ENCODE measurements at places on chromosomes 11 and 22. TPM values are rescaled to one million over a fixed set of nuclear protein-coding genes. Genes with fewer than 3 reads are reported as not detected.

- peaks cover 96% of the 10 kb centered on the region for H3K27me3 ChIP-seq
- no peaks in the 10 kb centered on the region for H3K36me3 ChIP-seq
- no peak overlapping the region for H3K27ac ChIP-seq
- DNase-seq, result no peak
- H3K4me3 ChIP-seq, result no peak overlapping the region
- no peaks in the 10 kb centered on the region for H3K4me1 ChIP-seq
These were observed 9.8 kb upstream of the ALX4 start for GRCh38 chr11:44319552-44320288.

DNA sequence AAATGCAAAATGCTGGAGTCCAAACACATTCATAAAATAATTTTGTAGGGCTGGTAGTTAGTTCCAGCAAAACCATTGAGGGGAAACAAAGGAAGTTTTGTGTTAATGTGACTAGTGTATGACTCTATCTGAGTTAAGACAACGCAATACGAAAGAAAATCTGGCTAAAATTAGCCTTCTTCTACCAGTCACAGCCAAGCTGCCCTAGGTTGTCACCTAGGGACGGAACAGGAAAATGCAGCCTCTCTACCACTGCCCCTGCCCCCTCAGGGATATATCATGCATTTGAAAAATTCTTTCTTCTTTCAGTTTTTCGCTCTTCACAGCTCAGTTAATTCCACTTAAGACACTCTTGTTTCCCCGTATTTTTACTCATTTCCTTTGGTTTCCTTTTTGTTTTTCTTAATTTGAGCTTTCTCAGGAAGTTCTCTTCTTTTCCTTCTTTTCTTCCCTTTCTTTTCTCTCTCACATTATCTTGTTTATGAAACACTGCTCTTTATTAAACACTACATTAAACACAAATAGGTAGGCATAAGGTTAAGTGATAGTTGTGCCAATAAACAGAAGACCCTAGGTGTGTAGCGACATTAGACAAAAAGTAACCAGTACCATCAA is 30.6 kb downstream of the KIRREL3 start:
- no peaks in the 10 kb centered on the region for H3K4me1 ChIP-seq
- H3K4me3 ChIP-seq, result no peak overlapping the region
- H3K36me3 ChIP-seq, result no peaks in the 10 kb centered on the region

- H3K27ac ChIP-seq, result no peak overlapping the region
- H3K4me1 ChIP-seq, result peaks cover 23% of the 10 kb centered on the region
- no peak for DNase-seq
- H3K4me3 ChIP-seq, result no peak overlapping the region
These were observed 10.4 kb upstream of the EHF start for GRCh38 chr11:34610324-34611041.

- peak; percentile 88 for DNase-seq
- no peaks in the 10 kb centered on the region for H3K36me3 ChIP-seq
- H3K4me3 ChIP-seq, result peak overlapping the region; percentile 84
- no peaks in the 10 kb centered on the region for H3K27me3 ChIP-seq
- peak overlapping the region; percentile 81 for H3K27ac ChIP-seq
These were observed 1.9 kb downstream of the EPS8L2 start for GRCh38 chr11:707817-708420.

GRCh38 chr22:45553351-45554039 is 50.8 kb downstream of the FBLN1 start:
- peak; percentile 35 for DNase-seq
- H3K4me3 ChIP-seq, result no peak overlapping the region
- peaks cover 16% of the 10 kb centered on the region for H3K36me3 ChIP-seq
- H3K27ac ChIP-seq, result no peak overlapping the region
- H3K4me1 ChIP-seq, result peaks cover 35% of the 10 kb centered on the region

GRCh38 chr22:49672014-49672516 is 155.6 kb downstream of the BRD1 start:
- peaks cover 80% of the 10 kb centered on the region for H3K27me3 ChIP-seq
- no peak overlapping the region for H3K27ac ChIP-seq
- DNase-seq, result no peak
- no peaks in the 10 kb centered on the region for H3K4me1 ChIP-seq
- no peaks in the 10 kb centered on the region for H3K36me3 ChIP-seq

DNA sequence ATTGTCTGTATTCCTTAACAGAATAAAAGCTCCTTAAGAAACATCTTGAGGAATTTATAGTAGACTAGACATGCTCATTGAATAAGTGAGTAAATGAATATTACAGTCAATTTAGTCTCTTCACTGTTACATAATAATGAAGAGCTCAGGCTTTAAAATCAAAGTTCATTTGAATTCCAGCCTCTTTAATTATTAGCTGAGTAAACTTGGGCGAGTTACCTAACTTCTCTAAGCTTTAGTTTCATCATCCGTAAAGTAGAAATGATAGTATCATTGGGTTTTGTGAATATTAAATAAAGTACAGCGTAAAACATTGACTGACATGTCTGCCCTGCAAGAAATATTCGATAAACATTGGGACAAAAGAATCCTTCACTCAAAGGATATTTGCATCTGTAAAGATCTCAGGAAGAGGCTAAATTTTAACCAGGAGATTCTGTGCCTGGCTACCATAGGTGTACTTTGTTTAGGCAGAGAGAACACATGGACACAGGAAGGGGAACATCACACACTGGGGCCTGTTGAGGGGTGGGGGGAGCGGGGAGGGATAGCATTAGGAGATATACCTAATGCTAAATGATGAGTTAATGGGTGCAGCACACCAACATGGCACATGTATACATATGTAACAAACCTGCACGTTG is 15.2 kb upstream of the BBOX1 start:
- no peaks in the 10 kb centered on the region for H3K36me3 ChIP-seq
- H3K4me3 ChIP-seq, result no peak overlapping the region
- DNase-seq, result no peak
- H3K27ac ChIP-seq, result no peak overlapping the region
- no peaks in the 10 kb centered on the region for H3K27me3 ChIP-seq

GRCh38 chr11:121645001-121645400 is 192.2 kb upstream of the SORL1-AS1 start:
- no peak overlapping the region for H3K27ac ChIP-seq
- no peak overlapping the region for H3K4me3 ChIP-seq
- H3K4me1 ChIP-seq, result no peaks in the 10 kb centered on the region
- no peak for DNase-seq
- H3K27me3 ChIP-seq, result peaks cover 92% of the 10 kb centered on the region
- no peaks in the 10 kb centered on the region for H3K36me3 ChIP-seq

DNA sequence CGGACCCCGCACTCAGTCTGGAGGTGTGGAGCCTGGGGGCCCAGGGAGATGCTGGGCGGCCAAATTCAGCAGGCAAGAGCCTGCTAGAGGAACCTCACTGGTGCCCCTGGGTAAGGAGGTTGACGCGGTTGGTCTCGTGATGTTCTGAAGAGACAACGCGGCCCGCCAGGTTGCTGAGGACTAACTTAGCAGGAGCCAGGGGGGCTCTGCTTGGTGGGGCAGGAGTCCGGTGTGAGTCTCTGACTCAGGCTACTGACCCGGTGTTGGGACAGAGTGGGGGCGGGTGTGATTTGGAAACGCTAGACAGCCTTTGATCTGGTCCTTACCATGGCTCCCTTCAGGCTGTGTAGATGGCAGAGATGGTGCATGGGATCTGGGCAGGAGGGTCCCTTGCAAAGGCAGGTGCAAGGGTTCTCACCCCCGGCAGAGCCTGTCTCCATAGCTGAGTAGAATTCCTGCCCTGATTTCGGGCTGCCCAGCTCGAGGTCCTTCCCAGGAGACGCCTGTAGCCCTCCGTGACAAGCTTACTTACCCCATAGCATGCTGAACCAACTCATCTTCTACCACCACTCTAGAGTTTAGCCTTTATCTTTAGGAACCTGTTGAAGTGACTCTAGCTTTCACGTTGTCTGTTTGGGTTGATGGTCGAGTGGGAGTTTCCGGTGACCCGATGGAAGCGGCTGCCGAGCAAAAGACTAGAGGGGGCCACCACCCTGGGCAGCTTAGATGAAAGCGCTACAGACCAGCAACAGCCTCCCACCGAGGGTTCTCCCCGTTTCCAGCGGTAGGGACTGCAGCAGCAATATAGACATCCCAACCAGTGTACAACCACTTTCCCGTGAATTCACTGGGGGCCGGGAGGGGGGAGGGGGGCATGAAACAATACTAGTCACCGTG is 38.4 kb downstream of the KCNC1 start:
- no peak for DNase-seq
- H3K4me3 ChIP-seq, result no peak overlapping the region
- peaks cover 30% of the 10 kb centered on the region for H3K27me3 ChIP-seq

DNA sequence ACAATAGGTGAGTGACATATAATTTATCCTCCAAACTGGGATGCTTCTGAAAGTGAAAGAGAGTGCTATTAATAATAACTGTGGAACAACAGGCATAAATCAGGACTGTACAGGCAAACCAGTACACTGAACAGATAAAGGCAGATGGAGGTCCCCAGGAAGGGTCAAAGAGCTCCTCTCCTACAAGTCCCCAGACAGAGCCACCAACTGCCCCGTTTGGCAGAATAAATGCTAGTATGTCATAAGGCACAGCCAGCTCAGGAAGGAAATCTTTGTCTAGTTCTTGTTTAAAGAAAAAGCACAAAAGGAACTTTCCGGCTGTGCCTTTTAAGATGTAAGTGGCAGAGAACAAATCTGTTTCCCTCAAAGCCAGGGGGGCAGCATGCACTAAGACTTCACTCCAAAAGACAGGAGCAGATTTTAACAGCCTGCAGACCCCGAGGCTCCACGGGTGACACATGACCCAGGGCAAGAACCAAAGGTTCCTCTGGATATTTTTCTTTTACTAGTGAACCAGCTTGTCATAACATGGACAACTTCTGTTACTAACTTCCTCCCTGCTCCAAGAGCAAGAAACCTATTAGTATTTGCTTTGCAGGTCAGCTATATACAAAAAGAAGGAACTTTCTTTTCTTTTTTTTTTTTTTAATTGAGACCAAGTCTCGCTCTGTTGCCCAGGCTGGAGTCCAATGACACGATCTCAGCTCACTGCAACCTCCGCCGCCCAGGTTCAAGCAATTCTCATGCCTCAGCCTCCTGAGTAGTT is 50.2 kb downstream of the MYH9 start:
- no peak for DNase-seq
- H3K4me1 ChIP-seq, result peaks cover 51% of the 10 kb centered on the region
- no peaks in the 10 kb centered on the region for H3K27me3 ChIP-seq
- no peak overlapping the region for H3K4me3 ChIP-seq

- H3K4me1 ChIP-seq, result no peaks in the 10 kb centered on the region
- no peaks in the 10 kb centered on the region for H3K36me3 ChIP-seq
- H3K27ac ChIP-seq, result no peak overlapping the region
- no peaks in the 10 kb centered on the region for H3K27me3 ChIP-seq
- no peak overlapping the region for H3K4me3 ChIP-seq
These were observed 44.9 kb downstream of the ARHGAP8 start for GRCh38 chr22:44797181-44797725.

DNA sequence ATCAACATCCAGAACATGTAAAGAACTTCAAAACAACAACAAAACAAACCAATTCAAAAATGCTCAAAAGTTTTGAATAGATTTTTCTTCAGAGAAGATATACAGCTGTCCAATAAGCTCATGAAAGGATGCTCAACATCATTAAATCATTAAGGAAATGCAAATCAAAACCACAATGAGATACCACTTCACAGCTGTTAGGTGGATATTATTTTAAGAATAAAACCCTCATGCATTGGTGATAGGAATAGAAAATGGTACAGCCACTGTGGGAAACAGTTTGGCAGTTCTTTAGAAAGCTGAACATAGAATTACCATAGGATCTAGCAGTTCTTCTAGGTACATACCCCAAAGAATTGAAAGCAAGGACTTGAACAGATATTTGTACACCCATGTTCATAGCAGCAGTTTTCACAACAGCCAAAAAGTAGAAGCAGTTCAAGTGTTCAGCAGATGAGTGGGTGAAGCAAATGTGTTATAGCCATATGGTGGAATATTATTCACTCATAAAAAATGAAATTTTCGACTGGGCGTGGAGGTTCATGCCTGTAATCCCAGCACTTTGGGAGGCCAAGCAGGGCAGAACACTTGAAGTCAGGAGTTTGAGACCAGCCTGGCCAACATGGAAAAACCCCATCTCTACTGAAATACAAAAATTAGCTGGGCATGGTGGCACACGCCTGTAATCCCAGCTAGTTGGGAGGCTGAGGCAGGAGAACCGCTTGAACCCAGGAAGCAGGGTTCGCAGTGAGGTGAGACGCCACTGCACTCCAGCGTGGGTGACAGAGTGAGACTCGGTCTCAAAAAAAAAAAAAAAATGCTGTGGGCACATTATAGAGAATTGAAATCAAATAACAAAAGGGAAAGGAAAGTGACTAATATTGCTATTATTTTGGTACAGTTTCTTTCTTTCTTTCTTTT is 42.9 kb downstream of the CBL start:
- H3K27ac ChIP-seq, result no peak overlapping the region
- H3K27me3 ChIP-seq, result no peaks in the 10 kb centered on the region
- 0 out of 2 replicates have a peak, but pooled peaks cover 7% of the 10 kb centered on the region for H3K36me3 ChIP-seq
- no peaks in the 10 kb centered on the region for H3K4me1 ChIP-seq

GRCh38 chr22:17496841-17497240 is 66.5 kb upstream of the SLC25A18 start:
- H3K27ac ChIP-seq, result no peak overlapping the region
- no peak overlapping the region for H3K4me3 ChIP-seq

GRCh38 chr11:71908218-71908617 is 20.2 kb downstream of the XNDC1N start:
- H3K27me3 ChIP-seq, result no peaks in the 10 kb centered on the region

DNA sequence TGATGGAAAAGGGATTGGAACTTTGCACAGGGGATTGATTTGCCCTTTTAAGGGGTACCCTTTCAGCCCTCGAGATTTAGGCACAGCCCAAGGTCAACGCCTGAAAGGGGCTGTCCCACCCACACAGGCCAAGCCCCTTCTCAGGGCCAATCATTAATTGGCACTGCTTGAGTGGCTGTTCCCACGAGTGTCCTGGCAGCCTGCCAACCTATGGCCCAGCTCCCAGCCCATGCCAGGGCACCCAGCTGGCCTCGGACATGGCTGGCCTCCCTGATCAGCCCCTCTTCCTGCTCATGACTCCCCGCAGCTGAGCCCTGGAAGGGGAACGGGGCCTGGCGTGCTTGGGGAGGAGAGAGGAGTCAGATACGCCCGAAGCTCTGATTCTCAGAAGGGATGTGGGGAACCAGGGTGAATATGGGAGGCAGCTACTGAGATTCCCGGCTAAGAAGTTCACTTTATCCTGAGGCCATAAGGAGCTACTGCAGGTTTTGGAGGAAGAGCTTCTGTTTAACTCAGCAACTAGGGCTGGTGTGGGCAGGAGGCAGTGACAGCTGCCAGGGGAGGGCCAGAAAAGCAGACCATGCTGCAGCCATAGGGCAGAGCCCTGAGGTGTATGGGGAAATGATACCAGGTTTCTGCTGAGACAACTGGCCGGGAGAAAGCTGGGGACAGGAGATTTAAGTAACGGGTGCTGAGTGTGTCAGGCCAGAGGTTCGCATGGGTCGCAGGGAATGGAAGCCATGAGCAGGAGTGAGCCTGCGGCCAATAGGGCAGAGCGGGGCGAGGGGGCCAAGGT is 30.0 kb downstream of the WNT7B start:
- DNase-seq, result no peak
- no peaks in the 10 kb centered on the region for H3K27me3 ChIP-seq
- no peaks in the 10 kb centered on the region for H3K4me1 ChIP-seq
- no peak overlapping the region for H3K27ac ChIP-seq

Gene SPATA19
- total RNA-seq, result not detected

Gene CSF2RB
- not detected for total RNA-seq

Gene TP53AIP1
- not detected for total RNA-seq

Gene RCOR2
- 3.4 TPM for total RNA-seq

Gene SDF2L1
- 23.2 TPM for total RNA-seq

Gene NNMT
- not detected for total RNA-seq

Gene SCGB2A2
- not detected for total RNA-seq
